Naive B cell (primary cell): ENCODE measurements at places on chromosomes 13 and 19.

DNA sequence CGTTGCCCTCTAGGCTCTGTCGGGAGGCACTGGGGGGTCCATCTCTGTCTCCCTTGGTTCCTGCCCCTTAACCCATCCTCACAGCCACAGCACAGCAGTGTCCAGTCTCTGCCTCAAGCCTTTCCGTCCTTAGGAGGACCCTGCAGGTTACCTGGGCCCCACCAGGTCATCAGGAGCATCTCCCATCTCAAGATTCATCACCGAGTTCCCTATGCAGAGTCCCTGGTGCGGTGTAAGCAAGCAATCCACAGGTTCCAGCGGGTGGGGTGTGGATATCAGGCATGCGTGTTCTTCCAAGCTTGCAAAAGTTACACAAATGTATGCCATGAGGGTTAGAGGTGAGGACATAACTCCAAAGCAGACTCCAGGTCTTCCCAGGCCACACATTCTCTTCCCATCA lies 20.9 kb upstream of the GAS6 start:
- H3K27ac ChIP-seq = no peak overlapping the region
- H3K27me3 ChIP-seq = peaks cover 16% of the 10 kb centered on the region
- DNase-seq = no peak
- no peaks in the 10 kb centered on the region for H3K36me3 ChIP-seq
- no peaks in the 10 kb centered on the region for H3K4me1 ChIP-seq

GRCh38 chr13:66794340-66795031 lies 435.6 kb downstream of the PCDH9 start:
- H3K27me3 ChIP-seq = no peaks in the 10 kb centered on the region
- H3K36me3 ChIP-seq = no peaks in the 10 kb centered on the region
- peak overlapping the region; percentile 73 for H3K27ac ChIP-seq
- DNase-seq = peak; percentile 51
- H3K4me1 ChIP-seq = peaks cover 12% of the 10 kb centered on the region
- peak overlapping the region; percentile 19 for H3K4me3 ChIP-seq

GRCh38 chr19:46000491-46001246 lies 5.4 kb downstream of the CCDC61 start:
- H3K36me3 ChIP-seq = peaks cover 22% of the 10 kb centered on the region
- H3K27ac ChIP-seq = peak overlapping the region; percentile 76
- H3K4me1 ChIP-seq = peaks cover 34% of the 10 kb centered on the region
- peak overlapping the region; percentile 71 for H3K4me3 ChIP-seq

- peaks cover 17% of the 10 kb centered on the region for H3K36me3 ChIP-seq
- no peaks in the 10 kb centered on the region for H3K4me1 ChIP-seq
- H3K27ac ChIP-seq = no peak overlapping the region
- H3K27me3 ChIP-seq = peaks cover 16% of the 10 kb centered on the region
- no peak for DNase-seq
- H3K4me3 ChIP-seq = no peak overlapping the region
Observed at GRCh38 chr19:54928299-54928698, 19.0 kb downstream of the NLRP7 start.

- H3K4me1 ChIP-seq = no peaks in the 10 kb centered on the region
- no peak overlapping the region for H3K27ac ChIP-seq
- no peaks in the 10 kb centered on the region for H3K27me3 ChIP-seq
- no peak overlapping the region for H3K4me3 ChIP-seq
Observed at GRCh38 chr13:110152351-110152750, 154.6 kb downstream of the COL4A1 start.
